Stimulated activated CD8-positive, alpha-beta memory T cell treated with anti-CD3 and anti-CD28 coated beads, Interleukin-15, amount 100 ng/mL, for 24 hours (primary cell): ENCODE measurements at places on chromosomes 2 and 18.

- DNase-seq: no peak
Observed at GRCh38 chr2:68280796-68281195, 28.5 kb upstream of the PPP3R1 start.

DNA sequence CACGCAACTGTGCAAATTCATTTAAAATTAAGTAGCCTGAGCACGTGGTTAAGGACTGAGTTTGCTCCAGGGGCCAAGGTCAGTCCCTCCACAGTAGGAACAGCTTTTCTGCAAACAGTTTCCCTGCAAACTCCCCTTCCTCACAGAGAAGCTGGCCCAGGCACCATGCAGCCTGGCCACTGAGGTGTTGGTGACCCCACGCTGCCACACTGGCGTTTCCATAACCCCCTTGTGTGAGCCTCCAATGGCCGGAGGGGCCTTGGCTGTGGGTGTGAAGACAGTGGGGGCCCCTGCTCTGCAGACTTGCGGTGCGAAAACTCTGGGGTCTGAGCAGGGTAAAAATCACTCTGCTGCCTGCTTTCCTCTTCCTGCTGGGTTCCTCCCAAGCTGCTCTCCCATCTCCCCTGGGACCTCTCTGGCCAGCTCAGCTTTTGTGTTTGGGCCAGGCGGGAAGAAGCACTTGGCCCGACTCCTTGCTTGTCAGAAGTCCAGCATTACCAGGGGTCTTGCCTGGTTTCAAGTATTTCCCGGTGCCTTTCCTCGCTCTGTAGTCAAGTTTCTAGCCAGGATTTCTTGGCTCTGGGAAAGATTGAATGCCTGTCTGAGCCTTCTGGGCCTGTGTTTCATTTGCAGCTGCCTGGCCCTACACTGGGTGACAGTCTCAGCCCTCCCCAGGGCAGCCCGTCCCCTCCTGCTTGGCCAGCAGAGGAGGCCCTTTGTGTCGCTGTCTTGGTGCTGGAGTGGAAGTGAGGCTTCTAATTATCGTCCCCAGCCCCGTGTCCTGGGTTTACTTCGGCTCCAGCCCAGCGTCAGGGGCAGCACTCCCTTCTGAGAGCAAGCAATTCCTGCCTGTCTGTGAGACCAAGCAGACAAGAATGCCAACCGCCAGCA lies 131.4 kb upstream of the SLC1A4 start:
- no peak for DNase-seq

DNA sequence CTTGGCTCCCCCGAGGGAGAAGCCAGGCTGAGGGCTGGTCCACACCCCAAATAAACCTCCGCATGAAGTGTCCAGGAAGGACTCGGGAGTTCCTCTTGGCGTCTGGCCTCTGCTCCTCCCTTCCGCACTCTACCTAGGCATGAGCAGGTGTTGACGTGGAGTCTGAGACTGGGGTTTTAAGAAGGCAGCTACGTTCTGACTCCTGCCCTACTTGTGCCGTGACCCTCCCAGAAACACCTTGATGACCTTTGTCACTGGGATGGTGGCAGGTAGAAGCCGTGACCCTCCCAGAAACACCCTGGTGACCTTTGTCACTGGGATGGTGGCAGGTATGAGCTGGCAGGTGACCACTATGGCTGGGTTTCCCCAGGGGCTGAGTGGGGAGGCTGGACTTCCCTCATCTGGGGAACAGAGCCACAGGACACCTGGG lies 54.8 kb downstream of the HS6ST1 start:
- DNase-seq: no peak

DNA sequence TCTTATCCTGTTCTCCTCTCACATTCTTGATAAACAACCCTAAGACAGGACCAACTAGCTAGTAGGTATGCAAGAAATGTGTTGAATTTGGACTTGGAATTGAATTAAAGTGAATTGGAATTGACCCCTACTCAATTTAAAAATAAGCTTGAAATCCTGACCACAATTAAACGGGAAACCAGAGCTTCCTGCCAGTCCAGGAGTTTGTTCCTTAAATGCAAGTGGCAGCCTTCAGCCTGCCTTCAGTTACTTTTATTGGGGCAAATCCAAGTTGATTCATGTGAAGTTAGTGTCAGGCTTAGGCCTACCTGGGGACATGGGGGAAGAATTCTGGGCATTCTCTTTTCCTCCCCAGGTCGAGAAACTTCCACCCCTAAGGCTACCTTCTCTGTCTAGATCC lies 457.6 kb downstream of the BCL11A start:
- no peak for DNase-seq

- no peak for DNase-seq
Observed at GRCh38 chr2:47088371-47089082, 66.6 kb downstream of the STPG4 start.

- no peak for DNase-seq
Observed at GRCh38 chr2:71517851-71518250, 64.5 kb downstream of the DYSF start.

GRCh38 chr18:79785831-79786230 lies 11.9 kb upstream of the KCNG2 start:
- no peak for DNase-seq

GRCh38 chr2:40147360-40147759 lies 304.5 kb downstream of the SLC8A1 start:
- no peak for DNase-seq

- no peak for DNase-seq
Observed at GRCh38 chr2:65901756-65902155, 469.4 kb upstream of the SPRED2 start.

DNA sequence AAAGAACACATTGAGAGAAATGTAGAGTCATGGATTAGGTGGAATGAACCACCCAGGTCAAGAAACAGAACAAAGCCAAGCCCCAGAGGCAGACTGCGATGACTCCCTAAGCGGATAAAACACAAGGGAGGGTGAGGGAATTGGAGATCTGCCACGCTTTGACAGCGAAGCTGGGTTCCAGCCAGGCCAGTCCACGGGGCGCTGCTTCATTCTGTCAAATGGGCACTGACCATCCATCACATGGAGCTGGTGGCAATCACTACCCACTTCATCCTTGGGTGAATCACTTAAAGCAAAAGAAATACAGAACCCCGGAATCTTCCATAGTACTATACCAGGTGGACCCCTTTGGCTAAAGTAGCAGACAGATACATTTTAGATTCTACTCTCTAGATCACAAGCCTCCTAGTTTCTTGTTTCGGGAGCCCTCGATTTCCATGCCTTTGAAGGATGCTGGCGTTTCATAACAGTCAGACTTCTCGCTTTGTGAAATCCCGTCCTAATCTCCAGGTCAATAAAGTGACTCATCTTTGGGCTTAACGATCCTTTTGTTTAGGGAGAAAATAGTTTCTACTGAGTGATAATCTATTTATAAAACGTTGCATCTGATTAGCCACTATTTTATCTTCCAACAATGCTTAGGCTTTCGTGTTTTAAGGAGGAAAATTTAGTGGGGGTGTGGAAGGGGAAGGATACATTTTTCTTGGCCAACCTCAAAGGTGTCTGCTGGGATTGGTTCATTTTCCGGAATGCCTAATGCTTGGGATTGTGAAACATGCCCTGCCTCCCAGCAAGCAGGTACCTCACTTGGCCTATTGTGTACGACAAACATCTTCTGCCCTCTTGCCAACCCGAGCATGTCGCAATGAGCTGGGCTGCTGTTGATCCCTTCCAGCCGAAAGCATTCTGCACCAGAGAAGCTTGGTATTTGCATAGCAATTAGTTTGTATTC lies 44.1 kb upstream of the HDAC4 start:
- no peak for DNase-seq

DNA sequence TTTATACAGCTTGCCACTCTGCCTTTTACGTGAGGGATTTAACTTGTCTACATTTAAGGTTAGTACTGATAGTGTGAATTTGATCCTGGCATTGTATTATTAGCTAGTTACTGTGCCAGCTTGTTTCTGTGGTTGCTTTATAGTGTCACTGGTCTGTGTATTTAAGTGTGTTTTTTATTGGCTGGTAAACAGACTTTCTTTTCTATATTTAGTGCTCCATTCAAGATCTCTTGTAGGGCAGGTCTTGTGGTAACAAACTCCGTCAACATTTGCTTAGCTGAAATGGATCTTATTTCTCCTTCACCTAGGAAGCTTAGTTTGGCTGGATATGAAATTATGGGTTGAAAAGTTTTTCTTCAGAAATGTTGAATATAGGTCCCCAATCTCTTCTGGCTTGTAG lies 1971.0 kb upstream of the LRRTM1 start:
- no peak for DNase-seq

GRCh38 chr2:130316596-130316995 lies 26.1 kb upstream of the IMP4 start:
- DNase-seq: no peak

DNA sequence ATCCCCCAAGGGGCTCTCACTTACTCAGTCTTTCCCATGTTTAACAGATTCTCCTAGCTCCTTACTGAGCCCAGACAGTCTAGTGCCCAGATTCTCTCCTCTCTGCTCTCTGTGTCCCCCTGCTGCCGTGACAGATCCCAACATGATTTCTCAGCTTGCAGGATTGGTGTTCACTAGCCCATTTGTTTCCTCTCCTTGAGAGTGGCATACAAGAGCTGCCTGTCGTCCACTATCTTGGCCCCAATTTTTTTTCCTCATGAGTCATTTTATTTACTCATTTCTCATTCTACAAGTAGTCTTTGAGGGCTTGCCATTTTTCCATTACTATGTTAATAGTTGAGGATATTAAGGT lies 199.9 kb upstream of the FN1 start:
- DNase-seq: no peak

DNA sequence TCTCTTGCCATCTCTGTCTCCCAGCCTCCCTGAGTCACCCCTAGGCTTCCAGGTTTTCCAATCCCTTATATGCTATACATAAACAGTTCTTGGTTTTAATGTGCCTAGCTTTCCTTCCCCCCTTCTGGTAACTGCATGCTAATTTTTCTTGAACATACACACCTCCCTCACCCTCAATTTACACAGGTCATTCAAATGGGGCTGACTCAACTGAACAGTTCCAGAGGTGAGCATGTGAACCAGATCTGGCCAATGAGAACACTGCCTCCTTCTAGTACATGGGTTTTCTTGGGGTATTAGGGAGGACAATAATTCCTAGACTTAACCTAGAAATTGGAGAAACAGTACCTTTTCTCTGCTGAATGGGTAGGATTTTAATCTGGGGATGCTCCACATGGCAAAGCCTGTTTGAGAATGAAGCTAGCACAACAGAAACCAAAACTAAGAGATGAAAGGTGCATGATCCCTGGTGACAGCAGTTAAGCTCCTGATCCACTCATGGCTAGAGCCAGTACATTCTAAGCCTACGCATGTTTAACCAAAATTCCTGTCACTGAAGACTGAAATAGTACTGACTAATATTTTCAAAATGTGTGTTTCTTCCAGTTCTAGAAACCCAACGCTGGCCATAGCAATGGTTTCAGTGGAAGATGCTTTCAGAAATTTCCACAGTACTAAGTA lies 11.8 kb downstream of the SLC25A12 start:
- DNase-seq: no peak

DNA sequence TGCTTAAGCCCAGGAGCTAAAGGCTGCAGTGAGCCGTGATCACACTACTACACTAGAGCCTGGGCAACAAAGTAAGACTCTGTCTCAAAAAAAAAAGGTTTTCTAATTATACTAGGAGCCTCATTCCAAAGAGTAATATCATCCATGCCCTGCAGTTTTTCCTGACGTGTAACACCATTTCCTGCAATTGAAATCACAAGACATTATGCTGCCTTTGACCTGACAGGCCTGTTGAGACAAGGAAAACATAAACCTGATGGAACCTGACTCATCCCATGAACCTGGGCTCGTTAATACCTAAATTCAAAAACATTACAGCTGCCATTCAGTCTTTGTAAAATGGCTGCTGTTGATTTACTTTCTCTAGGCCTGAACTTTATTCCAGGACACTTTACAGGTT lies 58.7 kb upstream of the PEX13 start:
- no peak for DNase-seq

- DNase-seq: no peak
Observed at GRCh38 chr2:104781151-104781550, 72.8 kb upstream of the POU3F3 start.

DNA sequence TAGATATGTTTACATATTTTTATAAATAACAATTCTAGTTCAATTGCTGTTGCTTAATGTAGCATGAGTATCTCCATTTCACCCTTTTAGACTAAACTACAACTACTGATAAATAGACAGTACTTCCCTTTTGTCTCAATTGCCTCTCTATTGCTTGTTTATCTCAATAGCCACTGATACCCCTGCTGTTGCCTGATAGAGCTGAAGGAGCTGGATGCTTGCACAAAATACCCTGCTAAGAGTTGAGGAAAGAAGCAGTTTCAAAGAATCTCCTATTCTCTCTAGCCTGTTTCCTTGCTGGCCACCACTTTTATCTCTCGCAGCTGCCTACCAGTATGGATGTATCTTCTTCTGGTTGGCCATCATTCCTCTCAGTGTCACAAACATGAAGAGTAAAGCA lies 16.9 kb upstream of the ZNF804A start:
- no peak for DNase-seq

DNA sequence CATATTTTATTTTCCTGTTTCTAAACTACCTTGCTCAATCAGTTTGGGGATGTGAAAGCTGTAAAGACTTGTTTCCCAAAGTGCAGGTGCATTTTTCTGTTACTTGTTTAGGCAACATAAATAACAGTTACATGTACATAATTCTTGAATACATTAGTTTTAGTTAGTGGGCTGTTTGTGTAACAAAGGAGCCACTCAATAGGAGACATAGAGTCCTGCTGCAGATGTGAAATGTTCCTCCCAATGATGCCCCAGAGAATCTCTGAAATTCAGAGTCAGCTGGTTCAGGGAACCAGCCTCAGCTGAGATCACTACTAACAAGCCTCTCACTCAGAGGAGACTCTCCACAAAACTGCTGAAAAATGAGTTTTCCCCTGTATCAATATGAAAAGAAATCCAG lies 91.5 kb upstream of the TWSG1 start:
- DNase-seq: no peak

DNA sequence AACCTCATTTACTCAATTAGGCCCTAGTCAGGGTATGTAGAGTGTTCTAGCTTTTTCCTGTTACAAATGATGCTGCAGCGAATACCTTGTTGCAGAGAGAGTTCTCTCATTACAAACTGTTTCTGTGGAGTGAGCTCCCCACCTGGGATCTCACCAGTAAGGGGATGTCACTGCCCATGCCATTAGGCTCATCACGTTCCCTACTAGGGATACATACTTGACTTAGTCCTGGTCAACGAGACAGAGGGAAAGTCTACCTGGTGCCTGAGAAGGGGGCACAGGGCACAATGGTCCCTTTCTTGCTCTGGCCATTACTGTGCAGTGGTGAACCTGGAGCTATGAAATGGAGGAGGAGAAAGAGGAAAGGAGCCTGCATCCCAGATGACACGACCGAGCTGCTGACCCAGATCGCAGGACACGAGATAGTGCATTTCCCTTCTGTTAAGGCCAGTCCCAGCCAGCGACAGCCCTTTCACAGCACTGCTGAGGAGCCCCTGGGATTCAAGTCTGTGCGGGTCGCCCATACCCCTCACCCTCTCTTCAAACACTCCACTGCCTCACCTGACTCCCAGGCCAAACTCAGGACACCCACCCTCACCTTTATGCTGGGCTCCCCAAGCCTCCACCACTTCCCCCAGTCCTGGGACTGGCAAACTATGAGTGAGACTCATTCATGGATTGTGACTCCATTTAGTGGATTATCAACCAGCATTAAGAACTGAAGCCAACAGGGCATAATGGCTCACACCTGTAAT lies 16.0 kb downstream of the MALL start:
- no peak for DNase-seq
